ENCODE measurements at places on chromosomes 11 and 22.

DNA sequence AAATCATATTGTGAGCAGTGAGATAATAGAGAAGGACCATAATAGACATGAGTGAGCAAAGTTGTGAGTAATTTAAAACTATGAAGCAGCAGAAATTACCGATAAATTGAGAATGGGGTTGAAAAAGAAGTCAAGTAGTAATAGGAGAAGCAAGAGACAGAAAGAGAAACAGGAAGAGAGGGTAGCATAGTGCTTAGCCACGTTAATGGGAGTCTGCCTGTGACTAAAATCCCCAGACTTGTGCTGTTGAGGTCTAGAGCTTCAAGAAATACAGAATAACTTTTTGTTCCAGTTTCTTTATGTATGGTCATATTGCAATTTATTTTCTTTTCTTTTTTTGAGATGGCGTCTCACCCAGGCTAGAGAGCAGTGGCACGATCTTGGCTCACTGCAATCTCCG, 368.7 kb downstream of the METTL15 start:
- no peak for DNase-seq

DNA sequence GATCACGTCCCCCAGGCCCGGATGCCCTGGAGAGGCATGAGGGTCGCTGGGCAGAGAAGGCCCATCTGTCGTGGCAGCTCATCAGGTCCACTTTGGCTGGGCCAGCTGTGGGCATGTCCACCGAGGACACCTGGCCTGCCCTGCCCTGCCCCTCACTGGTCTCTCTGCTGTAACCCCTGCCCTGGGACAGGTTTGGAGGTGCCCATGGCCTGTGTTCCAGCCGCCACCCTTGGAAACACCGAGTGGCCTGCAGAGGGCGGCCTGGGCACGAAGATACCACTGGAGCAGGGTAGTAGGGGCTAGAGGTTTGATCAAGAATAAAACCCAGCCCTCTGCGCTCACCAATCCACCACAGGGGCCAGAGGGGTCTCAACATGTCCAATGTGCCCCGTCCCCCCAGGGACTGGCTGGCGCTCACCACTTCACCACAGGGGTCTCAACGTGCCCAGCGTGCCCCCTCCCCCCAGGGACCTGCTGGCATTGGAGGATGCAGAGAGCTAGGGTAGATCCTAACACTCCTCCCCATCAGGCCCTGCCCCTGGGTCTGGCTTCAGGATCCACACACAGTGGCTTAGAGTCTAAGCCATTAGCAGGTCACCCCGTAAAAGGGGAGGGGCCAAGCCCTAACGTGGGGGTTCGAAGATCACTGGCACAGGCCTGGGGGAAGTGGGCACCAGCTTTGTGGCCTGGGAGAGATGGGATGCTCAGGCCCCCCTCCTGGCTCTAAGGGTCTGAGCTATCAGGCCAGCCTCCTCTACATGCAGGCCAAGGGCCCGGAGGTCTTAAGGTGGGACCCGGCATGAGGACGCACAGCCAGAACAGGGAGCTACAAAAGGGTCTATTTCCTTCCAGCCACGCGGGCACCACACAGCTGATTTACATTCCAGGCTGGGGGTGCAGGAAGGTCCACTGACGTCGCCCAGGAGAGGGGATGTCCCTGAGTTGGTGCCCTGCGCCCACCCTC, 1.3 kb upstream of the HDAC10 start:
- peak; percentile 68 for DNase-seq

GRCh38 chr11:112374486-112375140, 114.0 kb upstream of the PLET1 start:
- no peak for DNase-seq

- no peak for DNase-seq
Observed at GRCh38 chr11:57601297-57601696, 3.8 kb downstream of the SERPING1 start.

DNA sequence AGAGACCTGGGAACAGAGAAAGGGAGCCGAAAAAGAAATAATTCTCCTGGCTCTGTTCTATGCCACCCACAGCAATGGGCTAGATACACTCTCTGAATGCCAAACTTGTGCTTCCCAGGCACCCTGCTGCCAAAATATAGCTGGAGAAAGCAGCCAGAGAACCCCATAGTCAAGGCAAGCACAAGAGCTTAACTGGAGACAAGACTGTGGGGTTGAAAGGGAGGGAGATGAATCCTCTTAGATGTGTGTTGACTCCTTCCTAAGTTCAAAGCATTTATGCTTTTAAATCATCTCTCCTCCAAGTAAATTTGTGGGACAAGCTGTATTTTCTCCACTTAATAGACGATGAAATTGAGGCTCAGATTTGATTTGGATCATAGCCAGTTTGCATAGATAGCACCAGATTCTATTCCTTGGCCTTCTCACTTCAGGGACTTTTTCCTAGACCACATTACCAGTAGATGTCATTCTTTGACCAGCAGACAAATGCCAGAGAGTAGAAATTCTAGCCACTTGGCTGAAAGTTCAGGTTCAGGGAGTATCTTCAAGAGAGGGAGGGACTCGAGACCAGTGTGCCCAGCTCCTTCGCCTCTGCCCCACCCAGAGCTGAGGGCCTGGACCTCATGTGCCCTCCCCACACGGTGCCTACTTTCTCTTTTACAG, 16.5 kb upstream of the ETS1 start:
- no peak for DNase-seq

DNA sequence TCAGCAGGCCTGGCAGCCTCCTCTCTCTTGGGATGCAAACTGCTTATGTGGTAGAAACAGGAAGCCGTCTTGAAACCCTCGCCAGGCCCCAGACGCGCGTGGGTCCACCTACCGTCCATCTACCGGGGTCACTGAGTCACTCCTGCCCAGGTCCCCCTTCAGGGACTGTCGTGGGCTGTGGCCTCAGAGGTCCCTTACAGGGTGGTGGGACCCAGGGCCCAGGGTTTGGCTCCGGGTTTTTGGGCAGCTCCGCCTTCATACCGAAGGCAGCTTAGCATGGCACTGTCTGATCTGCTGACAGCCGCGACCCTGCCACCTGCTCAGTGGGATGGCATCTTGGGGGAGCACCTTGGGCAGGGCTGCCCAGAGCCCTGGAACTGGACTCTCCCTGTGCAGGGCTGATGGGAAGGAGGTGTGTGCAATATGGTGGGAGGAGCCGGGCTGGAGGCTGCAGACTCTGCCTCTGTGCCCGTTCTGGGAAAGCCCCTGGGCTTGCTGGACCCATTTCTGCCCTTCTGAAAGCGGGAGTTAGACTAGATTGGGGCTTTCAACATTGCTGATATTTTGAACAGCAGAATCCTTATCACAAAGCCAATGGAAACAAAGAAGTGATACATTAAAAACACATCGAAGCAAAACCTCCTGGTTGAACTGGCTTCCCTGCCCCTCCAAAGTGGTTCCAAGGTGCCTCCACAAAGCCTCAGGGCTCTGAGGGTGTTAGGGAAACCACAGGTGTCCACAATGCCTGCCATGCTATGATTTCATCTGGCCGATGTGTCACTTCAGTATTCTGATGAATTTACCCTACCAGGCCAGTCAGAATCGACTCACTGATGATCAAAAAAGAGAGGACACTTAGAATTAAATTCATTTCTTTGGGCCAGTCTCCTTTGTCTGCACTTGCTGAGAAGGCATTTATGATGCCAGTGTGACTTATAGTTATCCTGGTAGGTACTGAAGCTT, 316.5 kb downstream of the KIRREL3 start:
- DNase-seq = no peak

DNA sequence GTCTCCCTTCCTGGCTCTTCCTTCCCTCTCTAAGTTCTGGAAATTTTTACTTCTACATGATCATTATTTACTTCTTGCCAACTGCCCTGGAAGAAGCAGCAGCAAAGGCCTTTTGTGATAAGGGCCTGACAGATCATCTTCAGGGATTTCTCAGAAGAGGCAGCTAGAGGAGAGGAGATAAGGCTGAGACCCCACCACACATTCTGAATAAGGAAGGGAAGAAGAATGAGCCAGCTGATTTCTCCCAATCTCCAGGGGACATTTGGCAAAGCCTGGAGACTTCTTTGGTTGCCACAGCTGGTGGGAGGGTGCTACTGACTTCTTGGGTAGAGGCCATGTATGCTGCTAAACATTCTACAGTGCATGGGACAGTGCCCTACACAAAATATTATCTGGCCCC, 122.4 kb upstream of the OR9Q1 start:
- no peak for DNase-seq

GRCh38 chr11:45238724-45239123, 47.4 kb downstream of the SYT13 start:
- no peak for DNase-seq

DNA sequence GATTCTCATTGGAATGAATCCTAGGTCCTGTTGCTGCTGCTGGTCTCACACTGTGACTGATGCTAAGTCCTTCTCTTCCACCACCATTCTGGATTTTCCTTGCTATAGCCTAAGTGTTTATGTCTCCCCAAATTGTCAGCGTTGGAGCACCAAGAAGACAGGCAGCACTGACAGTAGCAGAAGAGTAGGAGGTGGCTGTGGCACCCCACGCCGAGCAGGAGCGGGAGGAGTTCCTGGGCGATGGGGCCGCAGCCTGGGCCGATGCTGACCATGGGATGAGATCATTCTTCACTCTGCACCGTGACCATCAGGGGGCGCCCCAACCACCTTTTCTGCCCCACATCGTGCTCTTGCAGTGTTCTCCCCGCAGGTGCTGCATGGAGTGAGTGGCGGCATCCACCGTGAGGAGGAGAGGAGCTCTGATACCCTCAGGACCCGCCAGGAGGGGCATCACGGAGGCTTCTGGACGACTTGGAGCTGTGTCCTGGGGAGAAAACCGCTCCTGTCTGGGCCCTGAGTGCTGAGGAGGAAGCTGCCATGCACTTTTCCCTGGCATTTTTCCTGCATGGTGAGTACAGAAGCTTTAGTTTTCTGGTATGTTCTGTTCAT, 57.0 kb downstream of the LRRC74B start:
- DNase-seq = peak; percentile 28

DNA sequence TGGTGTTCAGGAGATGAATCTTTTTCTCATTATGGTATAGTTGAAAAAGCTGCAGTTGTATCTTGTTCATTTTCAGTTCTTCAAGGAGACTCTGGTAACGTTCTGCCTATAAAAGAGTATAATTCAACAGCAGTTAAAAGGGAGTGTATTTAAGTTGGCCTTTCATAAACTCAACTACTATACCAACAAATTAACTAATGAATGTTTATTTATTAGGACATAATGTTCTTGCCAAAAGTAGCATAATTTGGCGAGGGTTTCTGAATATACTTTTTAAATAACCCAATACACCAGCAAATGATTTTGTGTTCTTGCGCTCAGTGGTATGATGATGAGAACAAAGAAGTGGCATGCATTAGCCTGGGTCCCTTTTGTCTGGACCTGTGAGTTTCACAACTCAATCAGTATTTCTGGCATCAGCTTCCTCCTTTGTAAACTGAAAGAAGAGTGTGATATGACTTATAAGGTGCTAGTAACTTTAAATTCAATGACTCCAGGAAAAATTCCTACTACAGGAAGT, 10.9 kb downstream of the SMC1B start:
- DNase-seq = no peak

GRCh38 chr22:20080445-20080775, 369 bp downstream of the DGCR8 start:
- peak; percentile 44 for DNase-seq

- DNase-seq = no peak
Observed at GRCh38 chr22:40613067-40613466, 23.5 kb downstream of the MRTFA start.

DNA sequence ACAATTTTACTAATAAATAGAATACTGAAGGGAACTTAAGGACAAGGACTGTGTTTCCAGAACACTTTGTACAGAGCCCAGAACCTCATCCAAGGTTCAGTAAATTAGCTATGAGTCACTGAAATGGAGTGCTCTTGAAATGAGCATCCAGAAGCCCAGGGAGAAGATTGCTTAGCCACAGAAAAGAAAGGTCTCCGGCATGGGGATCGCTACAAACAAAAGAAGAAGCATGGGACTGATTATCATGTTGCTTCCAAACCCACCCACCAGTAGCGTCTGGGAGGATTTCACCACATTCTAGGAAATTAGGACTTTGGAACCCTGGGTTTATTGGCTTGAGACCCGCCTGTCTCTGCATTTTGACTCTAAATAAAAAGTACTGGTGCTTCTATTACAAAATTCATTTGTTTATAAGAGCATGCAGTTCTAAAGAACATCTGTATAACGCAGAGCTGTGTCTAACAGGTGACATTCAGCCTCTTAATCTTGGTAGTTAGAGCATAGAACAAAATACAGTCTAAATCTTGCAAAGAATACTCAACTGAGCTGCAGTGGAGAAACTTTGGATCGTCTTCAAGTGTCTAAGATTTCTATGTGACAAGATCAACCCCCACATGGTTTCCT, 35.9 kb upstream of the SESN3 start:
- no peak for DNase-seq

- DNase-seq = no peak
Observed at GRCh38 chr11:60422609-60423008, 6.8 kb upstream of the MS4A5 start.

- DNase-seq = no peak
Observed at GRCh38 chr11:44914105-44914504, 36.6 kb downstream of the TP53I11 start.

All from activated naive CD4-positive, alpha-beta T cell (primary cell).